ENCODE measurements at places on chromosomes 3 and 15.
A peak's percentile ranks its signal among the peaks of the same experiment; 100 is the strongest.

- H3K36me3 ChIP-seq = no peaks in the 10 kb centered on the region
- DNase-seq = no peak
- H3K4me3 ChIP-seq = no peak overlapping the region
- no peaks in the 10 kb centered on the region for H3K27me3 ChIP-seq
These were observed 107.4 kb upstream of the GRM7 start for GRCh38 chr3:6753536-6753935.

GRCh38 chr3:50373146-50374051, 14.1 kb upstream of the TMEM115 start:
- no peaks in the 10 kb centered on the region for H3K36me3 ChIP-seq
- peak overlapping the region; percentile 53 for H3K27ac ChIP-seq
- DNase-seq = no peak
- H3K4me1 ChIP-seq = peaks cover 2% of the 10 kb centered on the region

DNA sequence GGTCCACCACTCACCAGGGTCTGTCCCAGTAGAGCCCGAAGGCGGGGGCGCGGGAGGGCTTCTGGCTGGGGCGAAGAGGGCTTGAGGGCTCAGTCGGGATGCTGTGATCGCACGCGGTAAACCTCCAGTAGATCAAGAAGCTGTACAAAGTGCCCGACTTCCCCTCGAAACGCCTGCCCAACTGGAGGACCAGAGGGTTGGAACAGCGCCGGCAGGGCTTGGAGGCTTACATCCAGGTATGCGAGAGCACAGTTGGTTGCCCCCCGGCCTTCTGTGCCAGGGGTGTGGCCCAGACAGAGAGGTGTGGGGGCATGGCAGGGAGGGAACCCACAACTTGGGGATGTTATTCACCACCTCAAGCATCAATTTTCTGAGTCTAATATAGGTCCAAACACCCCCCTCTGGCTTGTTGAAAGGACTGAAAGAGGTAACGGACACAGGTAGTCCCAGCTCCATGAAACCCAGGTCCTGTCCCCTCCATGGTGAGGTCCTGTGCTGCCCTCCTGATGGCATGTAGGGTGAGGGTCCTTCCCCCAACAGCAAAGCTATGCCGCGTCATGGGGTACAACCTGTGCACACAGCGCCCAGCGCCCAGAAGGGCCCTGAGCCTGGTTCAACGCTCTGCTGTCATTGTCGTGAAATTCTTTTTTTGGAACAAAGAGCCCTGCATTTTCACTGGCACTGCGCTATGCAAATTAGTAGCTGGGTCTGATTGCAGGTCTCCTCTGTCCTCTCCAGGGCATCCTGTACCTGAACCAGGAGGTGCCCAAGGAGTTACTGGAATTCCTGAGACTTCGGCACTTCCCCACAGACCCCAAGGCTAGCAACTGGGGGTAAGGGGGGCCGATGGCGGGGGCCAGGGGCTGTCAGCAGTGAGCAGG, 1.2 kb downstream of the SNX22 start:
- H3K36me3 ChIP-seq = peaks cover 31% of the 10 kb centered on the region
- peak overlapping the region; percentile 49 for H3K4me3 ChIP-seq
- H3K4me1 ChIP-seq = peaks cover 16% of the 10 kb centered on the region
- DNase-seq = no peak

DNA sequence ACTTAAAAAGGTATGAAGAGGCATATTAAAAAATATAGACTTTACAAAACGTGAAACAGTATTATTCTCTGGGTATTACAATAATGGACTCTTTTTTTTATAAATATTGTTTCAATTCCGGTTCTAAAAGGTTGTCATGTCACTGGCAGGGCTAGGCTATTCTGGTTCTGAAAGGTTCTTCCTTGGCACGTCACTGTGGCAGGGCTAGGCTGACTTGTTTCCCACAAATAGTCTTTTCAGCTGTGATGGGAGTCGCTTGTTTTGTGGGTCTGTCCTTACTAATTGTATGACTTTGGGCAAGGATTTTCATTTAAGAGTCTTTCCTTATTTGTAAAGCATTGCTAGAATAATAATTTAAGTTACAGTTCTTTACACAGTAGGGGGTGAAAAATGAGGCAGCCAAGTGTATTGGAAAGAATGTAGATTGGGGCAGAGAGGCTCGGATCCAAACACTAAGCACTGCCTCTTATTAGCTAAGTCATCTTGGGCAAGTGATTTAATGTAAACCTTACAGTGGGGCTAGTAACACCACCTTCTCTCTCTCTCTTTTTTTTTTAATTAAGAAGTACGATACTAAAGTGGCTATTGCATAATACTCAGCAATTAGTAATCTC, 12.4 kb upstream of the MELTF start:
- no peak overlapping the region for H3K4me3 ChIP-seq
- DNase-seq = no peak
- H3K36me3 ChIP-seq = peaks cover 12% of the 10 kb centered on the region
- no peaks in the 10 kb centered on the region for H3K4me1 ChIP-seq
- H3K27me3 ChIP-seq = peaks cover under 1% of the 10 kb centered on the region

DNA sequence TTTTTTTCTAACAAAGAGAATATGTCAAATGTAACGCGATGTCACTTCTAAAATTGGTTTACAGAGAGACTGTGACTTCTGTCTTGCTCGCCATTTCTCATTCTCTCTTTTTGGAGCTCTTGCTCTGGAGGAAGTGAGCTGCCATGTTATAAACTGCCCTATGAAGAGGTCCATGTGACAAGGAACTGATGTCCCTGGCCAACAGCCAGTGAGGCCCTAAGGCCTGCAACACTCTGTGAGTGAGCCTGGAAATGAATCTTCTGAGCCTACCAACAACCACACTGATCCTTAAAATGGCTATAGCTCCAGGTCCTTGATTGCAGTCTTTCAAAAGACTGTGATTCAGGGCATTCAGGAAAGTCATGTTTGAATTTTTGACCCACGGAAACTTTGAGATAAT, 49.9 kb downstream of the NMD3 start:
- no peaks in the 10 kb centered on the region for H3K27me3 ChIP-seq
- H3K36me3 ChIP-seq = no peaks in the 10 kb centered on the region

- no peak overlapping the region for H3K4me3 ChIP-seq
- H3K27me3 ChIP-seq = peaks cover 14% of the 10 kb centered on the region
- no peaks in the 10 kb centered on the region for H3K4me1 ChIP-seq
- no peak overlapping the region for H3K27ac ChIP-seq
- DNase-seq = no peak
These were observed 117.9 kb downstream of the TLE3 start for GRCh38 chr15:69979783-69980182.

DNA sequence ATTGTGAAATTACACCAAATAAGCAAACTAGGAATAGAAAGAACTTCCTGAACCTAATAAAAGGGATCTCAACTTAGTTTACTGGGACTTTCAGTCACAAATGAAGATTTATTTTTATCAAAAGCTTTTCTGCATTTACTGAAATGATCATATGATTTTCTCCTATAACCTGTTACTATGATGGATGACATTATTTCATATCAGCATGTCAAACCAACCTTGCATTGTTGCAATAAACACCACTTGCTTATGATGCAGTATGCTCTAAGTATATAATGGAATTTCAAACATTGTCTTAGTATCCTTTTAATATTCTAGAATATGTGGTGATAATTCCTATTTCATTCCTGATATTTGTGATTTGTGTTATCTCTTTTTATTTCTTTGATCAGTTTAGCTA, 303.0 kb downstream of the CGGBP1 start:
- H3K27ac ChIP-seq = no peak overlapping the region
- H3K4me3 ChIP-seq = no peak overlapping the region

GRCh38 chr3:127964053-127964452, 49.0 kb downstream of the KBTBD12 start:
- no peak overlapping the region for H3K4me3 ChIP-seq
- H3K4me1 ChIP-seq = no peaks in the 10 kb centered on the region
- no peak overlapping the region for H3K27ac ChIP-seq
- H3K36me3 ChIP-seq = no peaks in the 10 kb centered on the region
- peaks cover 38% of the 10 kb centered on the region for H3K27me3 ChIP-seq

DNA sequence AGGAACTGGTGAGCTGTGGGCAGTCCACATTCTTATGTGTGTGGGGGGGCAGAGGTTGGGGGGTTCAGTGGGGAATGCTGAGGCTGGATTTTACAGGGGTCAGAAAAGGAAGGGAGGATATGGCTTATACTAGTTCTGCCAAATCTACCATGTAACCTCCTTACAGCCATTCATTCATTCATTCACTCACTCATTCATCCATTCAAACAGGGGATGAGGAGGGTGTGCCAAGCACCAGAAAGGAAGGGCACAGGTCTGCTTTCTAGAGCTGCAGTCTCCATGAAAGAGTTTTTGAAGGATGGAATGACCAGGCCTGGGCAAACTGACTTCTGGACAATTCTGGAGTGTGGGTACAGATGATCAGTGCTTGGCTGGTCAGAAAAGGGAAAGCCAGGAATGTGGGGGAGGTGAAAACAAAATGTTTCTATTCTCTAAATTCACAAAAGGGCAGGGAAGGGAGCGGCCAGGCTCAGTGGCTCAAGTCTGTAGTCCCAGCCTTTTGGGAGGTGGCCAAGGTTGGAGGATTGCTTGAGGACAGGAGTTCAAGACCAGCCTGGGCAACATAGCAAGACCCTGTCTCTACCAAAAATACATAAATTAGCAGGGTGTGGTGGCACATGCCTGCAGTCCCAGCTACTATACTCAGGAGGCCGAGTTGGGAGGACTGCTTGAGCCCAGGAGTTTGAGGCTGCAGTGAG, 49.2 kb upstream of the C15orf39 start:
- H3K27ac ChIP-seq = peak overlapping the region; percentile 42
- no peak for DNase-seq
- peaks cover 30% of the 10 kb centered on the region for H3K4me1 ChIP-seq
- peaks cover 7% of the 10 kb centered on the region for H3K36me3 ChIP-seq
- no peaks in the 10 kb centered on the region for H3K27me3 ChIP-seq

DNA sequence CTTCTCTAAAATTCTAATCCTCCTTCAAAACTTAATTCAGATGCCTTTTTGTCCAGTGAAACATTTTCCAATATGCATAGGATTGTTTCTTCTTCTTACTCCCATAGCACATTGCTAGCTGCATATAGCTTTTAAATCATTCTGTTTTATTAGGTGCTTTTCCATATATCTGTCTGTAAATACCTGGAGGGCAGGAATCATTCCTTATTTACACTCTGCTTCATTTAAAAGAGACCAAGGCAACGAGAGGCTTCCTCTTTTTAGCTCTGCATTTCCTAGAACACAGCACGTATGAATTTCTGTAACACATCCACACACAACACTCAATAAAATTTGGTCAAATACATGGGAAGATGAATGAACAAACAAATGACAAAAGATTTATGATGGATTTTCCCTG, 43.5 kb upstream of the KPNA4 start:
- no peaks in the 10 kb centered on the region for H3K4me1 ChIP-seq
- no peaks in the 10 kb centered on the region for H3K36me3 ChIP-seq
- no peak overlapping the region for H3K27ac ChIP-seq
- no peak overlapping the region for H3K4me3 ChIP-seq
- no peak for DNase-seq

DNA sequence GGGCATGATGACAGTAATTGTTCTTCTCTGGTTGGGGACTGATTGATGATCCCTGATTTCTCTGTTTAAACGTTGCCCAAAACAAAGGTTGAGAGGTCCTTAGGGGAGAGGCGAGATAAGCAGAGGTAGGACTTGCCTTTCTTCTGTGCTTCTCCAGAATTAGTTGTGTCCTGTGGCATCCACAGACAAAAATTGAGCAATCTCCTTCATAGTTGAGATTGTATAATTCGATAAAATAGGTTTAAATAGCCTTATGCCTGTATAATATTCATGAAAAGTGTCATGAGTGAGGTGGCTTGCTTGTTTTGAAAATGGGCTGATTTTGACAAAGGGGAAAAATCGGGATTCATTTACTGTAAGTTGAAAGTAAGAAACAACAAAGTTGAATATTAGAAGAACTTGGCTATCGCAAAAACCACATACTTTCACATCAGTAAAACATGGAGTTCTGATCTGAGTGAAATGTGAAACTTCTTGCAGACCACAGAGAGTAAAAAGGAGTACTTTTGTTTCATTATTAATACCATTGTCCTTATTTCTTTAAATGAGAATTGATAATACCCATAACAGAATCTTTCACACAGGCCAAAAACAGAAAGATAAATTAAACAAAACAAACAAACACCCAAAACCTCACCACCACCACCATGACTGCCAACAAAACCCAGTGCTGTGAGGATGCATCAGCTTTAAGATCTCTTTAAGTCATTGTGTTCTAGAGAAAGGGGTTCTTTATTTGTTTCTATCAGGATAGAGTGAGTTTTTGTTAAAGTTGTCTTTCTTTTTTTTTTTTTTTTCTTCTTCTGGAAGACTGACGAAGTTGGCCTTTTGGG, 155.7 kb downstream of the LPP start:
- H3K4me1 ChIP-seq = peaks cover 19% of the 10 kb centered on the region
- H3K36me3 ChIP-seq = peaks cover 23% of the 10 kb centered on the region
- peaks cover 24% of the 10 kb centered on the region for H3K27me3 ChIP-seq
- peak overlapping the region; percentile 27 for H3K27ac ChIP-seq

Measured in T-helper 2 cell treated with Interferon-gamma antibody and Interleukin-4, amounts not matched to agents 5 μg/mL and 100 μg/mL, for 36 hours (primary cell).